Activated CD4-positive, alpha-beta T cell treated with anti-CD3 and anti-CD28 coated beads, Interleukin-2, amount 10 ng/mL, durations not matched to agents 24 days and 14 days (primary cell): ENCODE measurements at places on chromosomes 5 and 9. TPM values are rescaled to one million over a fixed set of nuclear protein-coding genes. Genes with fewer than 3 reads are reported as not detected.

Gene CKMT2
- total RNA-seq, result not detected in 2 replicates

DNA sequence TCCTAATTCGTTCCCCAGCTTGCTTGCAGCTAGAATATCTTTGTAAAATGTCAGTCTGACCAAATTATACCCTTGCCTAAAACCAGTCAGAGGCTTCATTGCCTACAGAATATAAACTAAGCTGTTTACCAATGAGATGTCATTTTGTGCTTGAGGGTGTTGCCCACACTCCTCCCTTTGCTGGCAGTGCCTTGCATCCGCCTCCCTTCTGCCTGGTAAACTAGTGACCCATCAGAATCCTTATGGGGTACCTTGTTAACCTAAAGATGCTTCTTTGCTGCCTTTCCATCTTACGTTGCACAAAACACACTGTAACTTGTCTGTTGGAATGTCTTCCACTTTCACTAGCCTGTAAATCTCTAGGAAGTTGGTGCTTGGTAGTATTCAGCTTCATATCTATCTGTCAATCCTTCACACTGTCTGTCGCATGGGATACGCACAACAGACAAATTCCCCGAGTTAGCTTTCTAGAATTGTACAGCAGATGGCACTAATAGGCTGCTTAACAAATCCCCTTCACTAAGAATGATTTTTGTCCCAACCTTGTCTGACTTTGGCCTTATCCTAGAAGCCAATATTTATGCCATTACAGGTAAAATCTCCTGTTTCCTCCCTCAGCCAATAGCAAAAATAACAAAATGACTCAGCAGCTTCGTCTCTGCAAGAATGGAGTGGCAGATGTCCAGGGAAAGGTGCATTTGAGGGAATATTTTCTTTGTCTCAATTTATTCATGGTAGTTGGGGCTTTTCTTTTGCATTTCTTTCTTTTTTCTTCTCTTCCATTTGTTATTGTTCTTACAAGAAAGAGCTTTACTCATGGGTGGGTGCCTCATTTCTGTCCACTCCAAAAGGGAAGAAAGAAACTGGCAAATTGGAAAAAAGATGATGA is 3.0 kb downstream of the NUDT2 start:
- peaks cover 6% of the 10 kb centered on the region for H3K36me3 ChIP-seq
- H3K27me3 ChIP-seq, result no peaks in the 10 kb centered on the region
- H3K4me3 ChIP-seq, result peak overlapping the region; percentile 22
- peak; percentile 71 for DNase-seq
- no peak overlapping the region for H3K27ac ChIP-seq

DNA sequence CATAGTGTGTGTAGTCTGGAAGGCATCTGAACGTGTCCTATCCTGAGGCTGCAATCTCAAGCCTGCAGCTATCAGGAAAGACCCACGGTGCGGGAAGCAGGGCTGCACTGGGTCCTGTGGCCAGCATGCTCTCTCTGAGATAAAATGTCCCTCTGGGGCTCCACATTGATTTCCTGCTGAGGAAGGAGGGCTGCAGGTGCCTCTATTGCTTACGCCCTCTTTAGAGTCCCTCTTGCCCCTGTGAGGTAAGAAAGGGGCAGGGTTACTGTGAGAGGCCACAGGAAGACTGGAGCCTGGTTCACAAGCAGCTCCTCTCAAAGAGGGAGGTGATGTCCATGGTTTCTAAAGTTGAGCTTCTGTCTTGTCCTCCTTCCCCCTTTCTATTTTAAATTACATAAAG is 299.9 kb upstream of the RFX3 start:
- no peaks in the 10 kb centered on the region for H3K36me3 ChIP-seq
- H3K4me1 ChIP-seq, result no peaks in the 10 kb centered on the region
- H3K4me3 ChIP-seq, result no peak overlapping the region
- no peak overlapping the region for H3K27ac ChIP-seq
- DNase-seq, result no peak
- H3K27me3 ChIP-seq, result peaks cover 4% of the 10 kb centered on the region

DNA sequence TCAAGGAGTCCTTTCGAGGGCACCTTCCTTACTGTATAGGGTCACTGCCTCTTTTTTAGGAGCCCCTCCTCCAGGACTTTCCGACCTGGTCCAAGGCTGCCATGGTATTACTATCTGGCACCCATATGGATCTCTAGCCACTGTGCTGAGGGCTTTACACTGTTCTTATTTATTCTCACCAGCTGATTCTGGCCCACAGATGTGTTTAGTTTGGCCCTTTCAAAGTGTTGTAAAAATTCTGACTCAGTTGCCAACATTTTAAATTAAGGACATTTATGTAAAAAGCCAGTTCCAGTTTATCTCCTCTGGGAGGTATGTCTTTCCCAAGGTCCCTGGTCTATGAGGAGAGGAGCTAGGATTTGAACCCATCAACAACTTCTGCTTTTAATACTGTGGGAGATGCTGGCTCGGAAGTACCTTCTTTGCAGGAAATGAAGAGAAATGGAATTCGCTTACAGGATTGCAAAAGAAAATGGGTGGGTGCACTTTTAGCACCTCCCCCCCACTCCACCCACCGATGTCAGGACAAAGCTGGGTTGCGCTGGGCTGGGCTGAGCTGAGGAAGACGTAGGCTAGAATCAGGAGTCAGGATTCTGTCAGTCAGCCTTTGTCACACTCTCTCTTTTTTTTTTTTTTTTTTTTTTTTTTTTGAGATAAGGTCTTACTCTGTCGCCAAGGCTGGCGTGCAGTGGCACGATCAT is 7.8 kb downstream of the JADE2 start:
- DNase-seq, result no peak
- H3K4me1 ChIP-seq, result peaks cover 56% of the 10 kb centered on the region
- H3K27me3 ChIP-seq, result no peaks in the 10 kb centered on the region
- no peak overlapping the region for H3K27ac ChIP-seq
- no peak overlapping the region for H3K4me3 ChIP-seq

DNA sequence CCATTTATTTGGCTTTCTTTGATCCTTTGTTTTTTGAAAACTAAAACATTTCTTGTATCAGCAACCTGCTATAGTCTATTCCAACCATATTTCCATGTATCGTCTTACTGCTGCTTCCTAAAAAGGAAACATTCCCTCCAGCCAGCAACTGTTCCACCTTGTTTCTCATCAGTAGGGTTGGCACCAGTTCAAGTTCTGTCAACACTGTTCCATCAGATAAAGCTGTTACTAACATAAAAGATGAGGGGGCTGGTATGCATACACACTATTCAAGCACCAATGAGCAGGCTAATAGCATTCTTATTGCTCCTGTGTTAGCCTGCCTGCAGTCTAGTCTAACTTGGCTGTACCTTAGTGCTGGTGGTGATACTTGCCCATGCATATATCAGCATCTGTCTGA is 178.3 kb downstream of the CWC27 start:
- H3K4me3 ChIP-seq, result no peak overlapping the region
- H3K27me3 ChIP-seq, result no peaks in the 10 kb centered on the region
- H3K27ac ChIP-seq, result no peak overlapping the region

DNA sequence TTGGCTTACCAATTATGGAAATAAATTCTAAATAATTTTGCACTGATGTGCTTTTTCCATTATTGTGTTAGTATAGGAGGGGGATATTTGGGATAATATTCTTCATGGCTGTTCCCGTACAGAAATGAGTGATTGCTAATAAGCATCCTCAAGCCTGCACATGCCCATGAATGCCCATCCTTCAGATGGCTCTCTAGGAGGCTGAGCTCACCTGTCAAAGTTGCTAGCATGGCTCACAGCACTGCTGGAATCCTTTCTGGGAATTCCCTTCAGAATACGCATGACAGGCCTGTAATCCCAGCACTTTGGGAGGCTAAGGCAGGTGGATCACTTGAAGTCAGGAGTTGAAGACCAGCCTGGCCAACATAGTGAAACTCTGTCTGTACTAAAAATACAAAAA is 124.1 kb downstream of the NXNL2 start:
- no peaks in the 10 kb centered on the region for H3K36me3 ChIP-seq
- H3K27ac ChIP-seq, result no peak overlapping the region
- no peak for DNase-seq
- no peak overlapping the region for H3K4me3 ChIP-seq
- H3K27me3 ChIP-seq, result peaks cover 13% of the 10 kb centered on the region
- no peaks in the 10 kb centered on the region for H3K4me1 ChIP-seq

- no peaks in the 10 kb centered on the region for H3K36me3 ChIP-seq
- no peaks in the 10 kb centered on the region for H3K4me1 ChIP-seq
- H3K4me3 ChIP-seq, result no peak overlapping the region
- H3K27me3 ChIP-seq, result no peaks in the 10 kb centered on the region
- no peak for DNase-seq
These were observed 491.2 kb upstream of the TLE4 start for GRCh38 chr9:79080536-79080935.

DNA sequence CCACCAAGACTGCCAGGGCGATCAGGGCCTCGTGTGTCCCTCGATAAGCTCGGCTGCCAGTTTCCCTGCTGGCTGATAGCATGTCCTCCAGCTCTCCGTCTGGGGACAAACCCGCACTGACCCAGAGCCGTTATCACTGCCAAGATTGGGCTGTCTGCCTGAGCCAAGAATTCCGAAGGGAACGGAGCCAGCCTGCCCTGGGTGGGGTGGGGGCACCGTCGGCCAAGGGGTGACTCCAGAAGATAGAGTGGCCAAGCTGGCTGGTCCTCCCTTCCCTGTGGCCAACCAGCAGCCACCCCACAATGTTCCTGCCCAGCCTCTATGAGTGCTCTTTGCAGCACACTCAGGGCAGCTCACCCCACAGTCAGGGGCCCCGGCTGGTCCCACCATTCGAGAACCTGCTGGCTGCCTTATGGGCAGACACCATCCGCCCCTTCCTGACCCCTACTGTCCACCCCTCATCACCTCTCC is 29.4 kb downstream of the HRH2 start:
- no peak overlapping the region for H3K27ac ChIP-seq
- peaks cover 28% of the 10 kb centered on the region for H3K4me1 ChIP-seq
- H3K36me3 ChIP-seq, result peaks cover 65% of the 10 kb centered on the region

DNA sequence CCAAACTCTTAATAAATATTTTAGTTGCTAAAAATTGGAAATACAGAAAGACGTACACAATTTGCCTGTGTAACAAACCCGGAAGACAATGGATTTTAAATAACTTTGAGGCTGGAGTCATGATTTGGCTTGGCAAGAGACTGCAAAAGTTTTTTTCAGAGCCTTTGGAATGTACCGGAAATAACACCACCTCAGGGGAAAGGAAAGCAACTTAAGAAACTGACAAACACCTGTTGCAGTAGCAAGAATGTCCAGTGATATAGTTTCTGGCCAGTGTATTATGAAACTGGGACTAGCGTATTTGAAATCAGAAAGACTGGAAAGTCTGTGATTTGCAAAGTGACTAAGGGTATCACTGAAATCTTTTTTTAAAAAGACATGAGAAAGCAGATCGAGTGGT is 842 bp downstream of the MUSK start:
- no peak overlapping the region for H3K4me3 ChIP-seq
- H3K4me1 ChIP-seq, result no peaks in the 10 kb centered on the region
- H3K27ac ChIP-seq, result no peak overlapping the region

Gene PCDHB15
- not detected in 2 replicates for total RNA-seq

GRCh38 chr9:108933231-108933717 is 650 bp downstream of the ELP1 start:
- H3K27me3 ChIP-seq, result no peaks in the 10 kb centered on the region
- peak overlapping the region; percentile 99 for H3K27ac ChIP-seq
- H3K4me1 ChIP-seq, result peaks cover 26% of the 10 kb centered on the region
- H3K36me3 ChIP-seq, result peaks cover 18% of the 10 kb centered on the region
- DNase-seq, result no peak

GRCh38 chr5:90939211-90939610 is 380.6 kb downstream of the ADGRV1 start:
- no peak for DNase-seq
- no peaks in the 10 kb centered on the region for H3K27me3 ChIP-seq
- no peak overlapping the region for H3K4me3 ChIP-seq
- no peak overlapping the region for H3K27ac ChIP-seq
- H3K4me1 ChIP-seq, result peaks cover 10% of the 10 kb centered on the region

- no peak for DNase-seq
- H3K27ac ChIP-seq, result no peak overlapping the region
- H3K27me3 ChIP-seq, result peaks cover 28% of the 10 kb centered on the region
- peaks cover 3% of the 10 kb centered on the region for H3K4me1 ChIP-seq
- no peak overlapping the region for H3K4me3 ChIP-seq
- H3K36me3 ChIP-seq, result no peaks in the 10 kb centered on the region
These were observed 610.9 kb downstream of the RAB3C start for GRCh38 chr5:59193616-59194319.

DNA sequence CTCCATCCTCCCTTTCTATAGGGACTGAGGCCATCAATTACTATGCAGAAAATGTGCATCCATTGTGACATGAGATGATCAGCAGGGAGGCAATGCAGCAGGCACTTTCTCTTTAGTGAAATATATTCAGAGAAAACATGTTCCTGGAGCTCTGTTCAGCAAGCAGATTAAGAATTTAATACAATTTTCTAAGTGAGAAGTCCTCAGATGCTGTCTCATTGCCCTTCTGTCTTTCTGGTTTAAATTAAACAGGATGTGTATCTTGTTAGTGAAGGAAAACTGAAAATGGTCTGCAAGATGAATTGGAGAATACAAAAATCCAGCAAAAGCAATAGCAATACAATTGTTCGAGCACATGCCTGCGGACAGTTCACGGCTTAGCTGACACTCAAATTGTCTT is 445.8 kb upstream of the RIOK2 start:
- H3K4me3 ChIP-seq, result no peak overlapping the region
- H3K36me3 ChIP-seq, result no peaks in the 10 kb centered on the region
- H3K4me1 ChIP-seq, result no peaks in the 10 kb centered on the region
- DNase-seq, result no peak

Gene SMIM33
- 0.37 and 0.38 TPM in 2 replicates for total RNA-seq

Gene ECSCR
- 1.6 and 1.7 TPM in 2 replicates for total RNA-seq

DNA sequence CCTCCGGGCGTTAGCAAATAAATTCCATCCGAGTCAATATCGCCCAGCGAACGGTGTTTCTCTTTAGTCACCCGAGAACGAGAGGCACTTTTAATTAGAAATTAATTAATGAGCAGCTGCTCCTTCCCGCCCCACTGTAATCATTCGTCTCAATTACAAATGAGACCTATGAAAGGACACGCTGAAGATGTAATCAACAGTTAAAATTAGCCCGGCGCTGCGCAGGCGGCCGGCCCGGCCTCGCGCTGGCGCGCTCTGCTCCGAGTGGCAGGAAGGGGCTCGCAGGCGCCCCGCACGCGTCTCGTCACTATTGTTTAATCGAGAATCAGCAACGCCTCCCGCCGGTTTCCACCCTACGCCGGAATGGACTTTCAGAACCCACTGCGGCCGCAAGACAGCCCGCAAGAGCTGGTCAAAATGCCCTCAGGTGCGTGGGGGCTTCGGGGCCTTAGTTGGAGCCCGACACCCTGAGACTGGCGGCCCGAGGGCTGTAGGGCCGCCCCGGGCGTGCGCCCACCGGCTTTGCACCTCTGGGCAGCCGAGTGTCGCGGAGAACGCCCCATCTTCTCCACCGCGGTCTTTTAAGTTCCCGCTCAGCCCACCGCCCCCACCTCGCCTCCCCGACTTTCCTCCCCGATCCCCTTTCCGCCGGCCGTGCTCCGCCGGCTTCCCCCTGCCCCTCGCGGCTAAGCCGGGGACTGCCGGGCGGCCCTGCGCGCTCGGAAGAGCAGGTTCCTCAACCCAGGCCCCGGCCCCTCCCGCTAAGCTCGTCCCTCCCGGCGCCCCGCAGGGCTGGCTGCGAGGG is 597 bp upstream of the IRX4 start:
- peaks cover 48% of the 10 kb centered on the region for H3K27me3 ChIP-seq
- H3K36me3 ChIP-seq, result peaks cover 2% of the 10 kb centered on the region
- DNase-seq, result no peak
- no peak overlapping the region for H3K4me3 ChIP-seq
- peak overlapping the region; percentile 41 for H3K27ac ChIP-seq

Gene LCN2
- total RNA-seq, result not detected in 2 replicates

Gene SNX30
- 2.6 and 2.9 TPM in 2 replicates for total RNA-seq

- peaks cover 32% of the 10 kb centered on the region for H3K4me1 ChIP-seq
- H3K27me3 ChIP-seq, result peaks cover 57% of the 10 kb centered on the region
- H3K27ac ChIP-seq, result no peak overlapping the region
- DNase-seq, result peak; percentile 56
- peak overlapping the region; percentile 88 for H3K4me3 ChIP-seq
These were observed 2.8 kb downstream of the RORB start for GRCh38 chr9:74499770-74500583.
